Eye (tissue), 1 donor: ENCODE measurements at places on chromosomes 1 and 21.

DNA sequence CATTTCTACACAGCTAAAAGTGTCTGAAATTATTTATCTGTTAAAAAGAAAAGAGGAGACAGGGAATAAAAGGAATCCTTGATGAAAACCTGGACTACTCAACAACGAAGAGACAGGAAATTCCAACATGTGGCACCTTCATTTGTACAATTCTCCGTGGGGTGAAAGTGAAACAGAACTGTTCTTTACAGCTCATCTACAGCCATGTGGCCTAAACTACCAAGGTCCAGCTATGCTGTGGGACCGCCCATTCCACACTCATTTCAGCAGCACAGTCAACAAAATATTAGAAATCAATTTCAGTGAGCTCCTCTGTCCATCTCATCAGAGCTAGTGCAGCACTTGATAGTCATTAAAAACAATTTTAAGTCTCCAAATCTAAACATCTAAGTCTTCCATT, 44.0 kb downstream of the UBR4 start:
- no peak for DNase-seq

DNA sequence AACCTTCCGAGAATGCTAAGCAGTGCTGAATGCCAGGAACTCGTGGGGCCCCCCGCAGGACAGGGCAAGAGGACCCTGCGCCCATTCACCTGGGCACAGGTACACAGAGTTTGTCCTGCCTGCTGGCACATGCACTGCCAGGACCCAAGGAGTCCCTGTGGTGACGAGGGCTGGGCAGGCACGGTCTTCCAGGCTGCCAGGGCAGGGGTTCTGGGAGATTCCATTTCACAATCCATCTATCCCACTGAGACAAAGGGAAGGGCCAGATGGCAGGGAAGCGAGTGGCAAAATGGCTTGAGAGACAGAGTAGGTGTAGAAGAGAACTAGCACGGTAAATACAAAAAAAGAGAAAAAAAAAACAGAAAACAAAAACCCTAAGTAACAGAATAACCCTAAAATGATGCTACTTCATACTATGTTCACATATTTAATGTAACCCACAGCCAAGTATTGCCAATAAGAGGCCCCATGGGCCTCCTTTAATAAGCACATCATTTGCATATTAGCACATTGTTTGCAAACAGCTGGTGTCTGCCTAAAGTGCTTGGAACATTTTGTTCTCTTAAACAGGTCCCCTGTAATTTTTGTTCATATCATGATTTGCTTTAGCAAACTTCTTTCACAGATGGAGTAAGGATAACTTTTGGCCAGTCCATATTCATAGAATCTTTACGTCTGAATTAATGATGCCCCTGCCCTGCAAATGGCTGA, 83.8 kb downstream of the STUM start:
- no peak for DNase-seq

DNA sequence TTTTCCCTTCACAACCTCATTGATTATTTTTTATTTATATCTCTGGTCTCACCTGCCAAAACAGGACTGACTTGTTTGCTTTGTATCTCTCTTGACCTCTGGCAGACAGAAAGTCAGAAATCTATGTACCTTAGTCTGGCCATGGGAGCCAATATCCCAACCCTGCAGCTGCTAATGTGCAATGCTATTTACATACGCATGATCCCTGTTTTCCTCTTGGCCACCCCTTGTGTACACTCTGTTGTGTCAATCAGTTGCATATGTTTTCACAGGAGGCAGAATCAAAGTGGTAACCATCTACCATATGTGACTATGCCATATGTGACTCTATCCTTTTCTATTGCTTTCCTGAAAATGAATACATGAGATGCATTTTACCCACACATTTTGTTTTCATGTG, 688.8 kb downstream of the PLA2G4A start:
- DNase-seq = no peak

- DNase-seq = no peak
These were observed 8.2 kb upstream of the LAPTM5 start for GRCh38 chr1:30765556-30766434.

- DNase-seq = peak; percentile 80
These were observed at the start of gene ELAPOR1 for GRCh38 chr1:109113590-109114341. Gene ELAPOR1, plus strand, starts transcription at chr1:109114115. Its CDS starts 69 bp downstream, at chr1:109114184.

- no peak for DNase-seq
These were observed 3.5 kb upstream of the PRAMEF12 start for GRCh38 chr1:12769976-12770505.

GRCh38 chr1:14894811-14895560, 258.6 kb upstream of the TMEM51 start:
- DNase-seq = peak; percentile 75

DNA sequence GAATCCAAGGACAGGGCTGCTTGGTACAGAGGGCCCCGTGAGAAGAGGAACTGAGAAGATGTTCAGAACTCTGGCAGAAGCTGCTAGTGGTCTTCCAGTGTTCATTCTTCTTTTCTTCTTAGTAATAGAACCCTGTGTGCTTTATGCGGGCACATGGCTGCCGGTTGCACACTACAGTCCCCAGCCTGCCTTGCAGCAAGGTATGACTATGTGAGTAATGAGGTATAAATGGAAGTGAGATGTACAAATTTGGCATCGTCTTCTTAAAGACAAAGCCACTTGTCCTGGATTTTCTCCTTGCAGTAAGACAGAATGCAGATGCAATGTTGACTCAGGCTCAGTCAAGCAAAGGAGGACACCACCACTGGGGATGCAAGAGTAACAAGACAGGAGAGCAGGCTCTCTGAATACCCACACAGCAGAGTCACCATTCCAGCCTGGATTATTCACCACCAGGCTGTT, 15.0 kb upstream of the ATP1B1 start:
- DNase-seq = no peak

DNA sequence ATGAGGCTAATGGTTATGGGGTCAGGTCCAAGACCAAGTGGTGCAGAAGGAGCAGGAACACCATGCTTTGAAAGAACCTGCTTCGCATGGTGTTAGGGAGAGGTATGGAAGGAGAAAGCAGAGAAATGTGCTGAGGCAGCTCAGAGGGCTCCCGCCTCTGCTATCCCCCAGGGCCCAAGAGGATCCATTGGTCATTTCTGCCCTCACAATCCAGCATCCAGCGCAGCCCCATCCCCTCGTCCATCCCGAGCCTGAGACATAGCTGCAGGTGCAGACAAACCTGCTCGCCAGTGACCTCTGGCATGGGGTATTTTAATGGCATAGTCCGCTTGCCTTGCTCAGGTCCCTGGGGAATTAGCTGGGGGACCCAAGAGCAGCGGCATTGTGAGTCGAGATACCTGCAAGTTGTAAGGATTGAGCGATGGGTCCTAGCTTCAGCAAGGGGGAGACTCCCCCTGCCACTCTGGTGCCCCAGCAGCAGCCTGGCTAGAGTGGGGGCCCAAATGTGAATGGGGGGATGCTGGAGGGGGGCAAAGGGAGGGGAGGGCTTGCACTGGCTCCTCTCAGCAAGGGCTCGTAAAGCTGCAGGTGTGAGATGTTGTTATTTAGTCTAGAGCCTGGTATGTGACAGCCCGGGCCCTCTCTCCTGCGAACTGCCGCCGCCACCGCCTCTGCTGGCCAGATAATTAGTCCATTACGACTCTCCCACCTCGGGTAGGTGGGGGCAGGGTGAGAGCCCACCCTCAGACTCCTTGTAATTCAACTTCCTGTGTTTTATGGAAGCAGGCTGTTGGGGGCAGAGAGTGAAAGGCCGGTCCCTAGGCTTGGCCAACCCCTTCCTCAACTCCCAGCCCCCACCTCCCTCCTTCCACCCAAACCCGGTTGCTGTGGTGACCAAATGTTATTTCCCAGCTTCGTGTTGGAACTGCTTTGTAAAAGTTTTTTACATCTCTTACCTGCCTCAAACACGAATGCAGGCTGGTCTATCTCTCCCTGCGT, 118.8 kb downstream of the RNF220 start:
- DNase-seq = peak; percentile 70

- DNase-seq = peak; percentile 65
These were observed 1.1 kb downstream of the CTPS1 start for GRCh38 chr1:40980453-40981121.

DNA sequence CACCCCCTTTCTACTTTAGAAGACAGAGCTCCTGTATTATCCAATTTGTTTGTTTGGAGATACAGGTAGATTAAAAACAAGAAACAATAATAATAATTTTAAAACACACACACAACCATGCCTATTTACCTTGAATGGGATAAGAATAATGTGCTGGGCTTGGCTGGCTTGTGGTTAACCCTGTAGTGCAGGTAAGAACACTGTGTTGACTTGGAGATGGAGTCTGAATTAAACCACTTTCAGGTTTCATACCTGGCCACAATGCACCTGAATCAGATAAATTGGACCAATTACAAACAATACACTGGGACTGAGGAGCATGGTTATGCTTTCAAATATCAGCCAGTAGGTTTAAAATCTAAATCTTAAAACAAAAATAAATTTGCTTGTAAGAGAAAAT, 60.8 kb downstream of the EYA3 start:
- no peak for DNase-seq

DNA sequence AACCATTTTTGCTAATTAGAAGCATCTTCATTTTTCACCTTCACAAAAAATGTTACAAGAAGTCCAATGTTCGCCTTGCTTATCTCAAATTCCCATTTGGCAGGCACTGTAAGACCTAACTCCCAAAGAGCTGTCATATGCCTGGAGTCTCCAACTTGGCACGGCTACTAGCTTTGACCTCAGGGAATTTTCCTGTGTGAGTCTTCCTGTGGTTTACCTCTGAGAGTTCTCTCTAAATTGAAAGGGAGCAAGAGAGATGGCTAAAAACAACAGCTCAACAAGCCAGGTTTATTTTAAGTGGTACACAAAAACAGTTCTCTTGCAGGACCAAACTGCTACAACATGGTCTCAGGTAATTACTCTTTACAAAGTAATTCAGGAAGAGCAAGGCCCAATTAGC, 756.0 kb upstream of the ADGRL2 start:
- DNase-seq = no peak
